ENCODE measurements at places on chromosomes 4 and X.

DNA sequence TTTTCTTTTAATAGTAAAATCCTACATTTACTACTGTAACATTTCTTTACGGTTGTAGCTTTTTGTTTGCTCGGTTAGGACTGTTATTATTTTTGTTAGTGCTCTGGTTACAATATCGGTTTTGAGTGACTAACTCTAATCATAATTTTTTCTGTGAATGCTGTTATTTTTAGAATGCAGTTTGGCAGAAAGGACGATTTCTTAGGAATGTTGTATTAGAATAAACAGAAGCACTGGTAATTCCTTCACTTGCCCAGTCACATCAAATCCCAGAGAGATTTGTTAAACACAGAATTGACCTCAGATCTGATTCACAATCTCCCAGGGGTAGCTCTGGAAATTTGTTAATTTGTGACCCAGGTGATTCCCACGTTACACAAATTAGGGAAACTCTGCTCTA lies 21.7 kb downstream of the DDIT4L start:
- H3K27me3 ChIP-seq, result no peaks in the 10 kb centered on the region
- DNase-seq, result no peak
- no peak overlapping the region for H3K4me3 ChIP-seq
- no peaks in the 10 kb centered on the region for H3K36me3 ChIP-seq
- peaks cover 2% of the 10 kb centered on the region for H3K4me1 ChIP-seq

DNA sequence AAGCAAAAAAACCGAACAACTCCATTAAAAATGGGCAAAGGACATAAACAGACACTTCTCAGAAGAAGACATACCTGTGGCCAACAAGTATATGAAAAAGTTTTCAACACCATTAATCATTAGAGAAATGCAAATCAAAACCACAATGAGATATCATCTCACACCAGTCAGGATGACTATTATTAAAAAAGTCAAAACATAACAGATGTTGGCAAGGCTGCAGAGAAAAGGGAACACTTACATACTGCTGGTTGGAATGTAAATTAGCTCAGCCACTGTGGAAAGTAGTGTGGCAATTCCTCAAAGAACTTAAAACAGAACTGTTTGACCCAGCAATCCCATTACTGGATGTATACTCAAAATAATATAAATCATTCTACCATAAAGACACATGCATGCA lies 436.3 kb downstream of the KLHL13 start:
- H3K4me3 ChIP-seq, result no peak overlapping the region
- DNase-seq, result no peak
- H3K27ac ChIP-seq, result no peak overlapping the region
- H3K36me3 ChIP-seq, result no peaks in the 10 kb centered on the region

- no peak overlapping the region for H3K27ac ChIP-seq
- DNase-seq, result no peak
- peaks cover 40% of the 10 kb centered on the region for H3K4me1 ChIP-seq
- H3K36me3 ChIP-seq, result peaks cover 77% of the 10 kb centered on the region
- H3K4me3 ChIP-seq, result no peak overlapping the region
Observed at GRCh38 chr4:128858879-128859671, 49.6 kb downstream of the JADE1 start.

- H3K36me3 ChIP-seq, result no peaks in the 10 kb centered on the region
- H3K27me3 ChIP-seq, result no peaks in the 10 kb centered on the region
- H3K4me3 ChIP-seq, result no peak overlapping the region
- peaks cover 23% of the 10 kb centered on the region for H3K4me1 ChIP-seq
- H3K27ac ChIP-seq, result no peak overlapping the region
Observed at GRCh38 chrX:129726307-129727111, 12.3 kb upstream of the XPNPEP2 start.

GRCh38 chr4:153258750-153259149 lies 54.5 kb downstream of the TRIM2 start:
- H3K36me3 ChIP-seq, result no peaks in the 10 kb centered on the region
- H3K27me3 ChIP-seq, result peaks cover 3% of the 10 kb centered on the region
- DNase-seq, result no peak
- H3K4me3 ChIP-seq, result no peak overlapping the region

- DNase-seq, result no peak
- H3K27ac ChIP-seq, result no peak overlapping the region
- no peaks in the 10 kb centered on the region for H3K4me1 ChIP-seq
- H3K36me3 ChIP-seq, result no peaks in the 10 kb centered on the region
Observed at GRCh38 chr4:128525387-128525786, 237.8 kb upstream of the PGRMC2 start.

DNA sequence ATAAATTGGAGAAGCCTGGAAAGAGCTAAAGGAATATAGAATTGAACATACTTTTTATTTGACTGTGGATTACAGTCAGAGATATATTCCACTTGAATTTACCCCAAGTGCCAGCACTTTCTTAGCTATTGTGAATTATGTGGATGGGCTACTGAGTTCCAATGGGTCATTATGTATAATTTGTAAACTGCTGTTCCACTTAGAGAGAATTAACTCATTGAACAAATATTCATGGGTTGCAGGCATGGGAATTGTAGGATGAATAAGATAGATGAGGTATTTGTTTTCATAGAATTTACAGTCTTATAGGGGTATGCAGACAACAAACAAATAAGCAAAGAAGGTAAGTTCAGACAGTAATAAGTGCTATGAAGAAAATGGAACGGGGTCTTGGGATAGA lies 195.7 kb downstream of the SHROOM3 start:
- H3K4me3 ChIP-seq, result no peak overlapping the region
- H3K27me3 ChIP-seq, result no peaks in the 10 kb centered on the region
- no peaks in the 10 kb centered on the region for H3K36me3 ChIP-seq
- no peak for DNase-seq
- no peak overlapping the region for H3K27ac ChIP-seq
- no peaks in the 10 kb centered on the region for H3K4me1 ChIP-seq
